GM23338 (cell line): ENCODE measurements at places on chromosomes 4 and X. TPM values are rescaled to one million over a fixed set of nuclear protein-coding genes. Genes with fewer than 3 reads are reported as not detected.

Gene KDR
- total RNA-seq, result 102 and 109 TPM in 2 replicates

Gene UBL4A
- total RNA-seq, result 39.0 and 43.7 TPM in 2 replicates

Gene AWAT1
- total RNA-seq, result not detected in 2 replicates

Gene TCEAL2
- 9.1 and 12.3 TPM in 2 replicates for total RNA-seq

Gene LIMCH1
- 1.5 and 4.4 TPM in 2 replicates for total RNA-seq

Gene CSN1S1
- not detected in 2 replicates for total RNA-seq

Gene MAB21L2
- total RNA-seq, result not detected in 2 replicates

Gene ODAPH
- not detected in 2 replicates for total RNA-seq

Gene INTU
- total RNA-seq, result 16.6 and 17.0 TPM in 2 replicates

Gene CLCN3
- 22.9 and 23.7 TPM in 2 replicates for total RNA-seq

Gene SPINK2
- 0.73 TPM in 1 of 2 replicates, not detected in the other for total RNA-seq

Gene POU3F4
- total RNA-seq, result 0.62 and 1.1 TPM in 2 replicates

DNA sequence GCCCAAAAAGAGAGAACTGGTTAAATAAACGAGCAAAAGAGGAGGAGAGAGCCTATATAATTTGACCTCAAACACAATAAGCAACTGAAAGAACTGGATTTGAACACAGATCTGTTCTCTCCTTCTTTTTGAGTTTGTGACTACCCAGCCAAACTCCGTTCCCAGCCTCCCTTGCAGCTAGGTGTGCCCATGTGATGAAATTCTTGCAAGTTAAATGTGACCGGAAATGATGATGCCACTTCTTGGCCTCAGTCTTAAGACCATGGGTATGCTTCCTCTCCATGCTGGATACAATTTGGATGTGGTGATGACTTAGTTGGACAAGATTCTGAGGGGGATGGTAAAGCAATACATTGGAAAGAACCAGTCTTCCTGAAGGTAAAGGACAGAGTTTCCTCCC lies 204.1 kb downstream of the PTTG2 start:
- DNase-seq, result no peak

DNA sequence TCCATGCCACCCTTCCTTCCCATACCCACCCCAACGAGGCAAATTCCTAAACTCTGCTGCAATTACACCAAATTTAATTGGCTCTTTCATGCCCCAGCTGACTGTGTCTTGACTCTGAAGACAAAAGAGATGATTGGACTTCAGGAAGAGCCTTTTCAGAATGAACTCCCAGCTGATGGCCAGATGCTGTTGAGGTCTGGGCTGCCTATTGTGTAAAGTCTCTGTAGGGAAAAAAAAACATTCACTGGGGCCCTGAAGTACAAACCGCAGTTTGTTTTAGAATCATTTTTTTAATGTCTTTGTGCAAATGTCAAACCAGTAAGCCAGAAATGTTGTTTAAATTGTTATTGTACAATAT lies 174.8 kb downstream of the HHIP start:
- no peak for DNase-seq

GRCh38 chrX:133337250-133337649 lies 78.0 kb downstream of the GPC4 start:
- DNase-seq, result no peak

GRCh38 chr4:43992552-43992951 lies 456.1 kb downstream of the KCTD8 start:
- peak; percentile 50 for DNase-seq

GRCh38 chr4:145044341-145044740 lies 53.7 kb downstream of the ANAPC10 start:
- DNase-seq, result no peak

GRCh38 chr4:100009490-100009889 lies 59.4 kb upstream of the H2AZ1 start:
- DNase-seq, result no peak

GRCh38 chr4:140211693-140212092 lies 57.7 kb upstream of the MAML3 start:
- no peak for DNase-seq

DNA sequence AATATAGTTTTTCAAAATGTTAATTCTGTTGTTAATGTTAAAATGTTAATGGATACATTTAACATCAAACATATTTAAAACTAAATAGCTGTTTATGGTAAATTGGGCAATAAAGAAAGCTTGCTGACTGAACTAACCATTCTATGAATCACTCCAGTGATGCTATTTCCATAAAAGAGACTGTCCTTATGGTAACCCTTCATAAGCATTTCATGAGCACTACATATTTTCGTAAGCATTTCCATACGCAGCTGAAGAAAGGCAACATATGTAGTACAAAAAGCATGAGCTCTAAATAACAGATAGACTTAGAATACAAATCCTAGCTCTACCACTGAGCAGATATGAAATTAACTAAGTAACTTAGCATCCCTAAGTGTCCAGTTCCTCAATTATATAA lies 188.9 kb downstream of the COL25A1 start:
- no peak for DNase-seq

- no peak for DNase-seq
These were observed 1.4 kb upstream of the UGT2B4 start for GRCh38 chr4:69497076-69497475.

DNA sequence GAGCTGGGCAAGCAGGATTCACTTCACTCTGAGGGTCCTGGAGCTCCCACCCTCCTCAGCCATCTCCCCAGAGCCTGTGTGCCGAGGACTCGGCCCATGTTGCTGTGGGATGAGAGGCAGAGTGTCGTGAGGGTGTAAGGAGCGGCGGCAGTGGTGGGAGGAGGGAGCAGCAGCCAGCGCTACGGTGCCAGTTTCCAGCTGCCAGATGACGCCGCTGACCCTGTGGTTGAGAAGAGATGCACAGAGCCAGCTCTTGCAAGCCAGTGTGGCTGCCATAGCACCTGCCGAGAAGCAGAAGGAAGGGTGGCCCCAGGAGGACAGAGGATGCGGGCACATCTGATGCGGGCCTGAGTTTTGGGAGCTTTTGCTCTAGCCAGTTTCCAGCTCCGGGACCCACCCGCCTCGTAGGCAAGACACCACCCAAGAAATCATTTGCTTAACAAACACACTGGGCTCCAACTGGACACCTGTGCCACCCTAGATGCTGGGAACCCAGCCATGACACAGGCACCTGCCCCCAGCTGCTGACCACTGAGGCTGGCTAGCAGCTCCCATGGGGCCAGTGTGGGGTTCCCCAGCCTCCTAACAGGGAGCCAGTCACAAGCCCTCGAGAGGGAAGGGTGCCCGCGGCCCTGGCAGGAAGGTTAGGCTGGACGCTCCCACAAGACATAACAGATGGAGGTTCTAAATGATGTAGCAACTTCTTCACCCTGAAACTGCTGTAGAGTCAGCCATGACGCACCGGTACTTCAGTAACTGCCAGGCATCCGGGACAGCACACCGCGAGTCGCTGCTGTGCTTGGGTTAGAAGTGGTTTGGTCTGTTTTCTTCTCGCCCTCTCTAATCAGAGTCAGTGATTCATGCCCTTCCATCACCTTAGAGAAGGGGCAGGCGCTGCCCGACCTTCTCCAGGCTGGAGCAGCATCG lies 8.9 kb downstream of the MSANTD1 start:
- no peak for DNase-seq

DNA sequence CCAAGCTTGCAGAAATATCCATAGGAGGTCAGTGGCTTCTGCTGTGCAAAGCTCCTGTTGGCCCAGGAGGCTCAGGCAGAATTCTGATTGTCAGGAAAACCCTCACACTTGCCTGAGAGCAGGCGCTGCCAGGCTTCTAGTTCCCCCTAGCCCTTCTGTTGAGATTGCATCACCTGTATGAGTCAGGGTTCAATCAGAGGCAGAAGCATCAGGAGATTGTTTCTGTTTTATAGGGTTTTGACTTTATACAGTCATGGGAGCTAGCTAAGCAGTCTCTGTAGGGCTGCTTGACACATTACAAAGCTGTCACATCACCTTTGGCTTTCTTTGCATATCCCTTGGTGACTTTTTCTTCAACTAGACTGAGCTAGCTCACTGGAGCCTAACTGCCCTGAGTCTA lies 27.8 kb downstream of the DIPK2B start:
- peak; percentile 2 for DNase-seq

DNA sequence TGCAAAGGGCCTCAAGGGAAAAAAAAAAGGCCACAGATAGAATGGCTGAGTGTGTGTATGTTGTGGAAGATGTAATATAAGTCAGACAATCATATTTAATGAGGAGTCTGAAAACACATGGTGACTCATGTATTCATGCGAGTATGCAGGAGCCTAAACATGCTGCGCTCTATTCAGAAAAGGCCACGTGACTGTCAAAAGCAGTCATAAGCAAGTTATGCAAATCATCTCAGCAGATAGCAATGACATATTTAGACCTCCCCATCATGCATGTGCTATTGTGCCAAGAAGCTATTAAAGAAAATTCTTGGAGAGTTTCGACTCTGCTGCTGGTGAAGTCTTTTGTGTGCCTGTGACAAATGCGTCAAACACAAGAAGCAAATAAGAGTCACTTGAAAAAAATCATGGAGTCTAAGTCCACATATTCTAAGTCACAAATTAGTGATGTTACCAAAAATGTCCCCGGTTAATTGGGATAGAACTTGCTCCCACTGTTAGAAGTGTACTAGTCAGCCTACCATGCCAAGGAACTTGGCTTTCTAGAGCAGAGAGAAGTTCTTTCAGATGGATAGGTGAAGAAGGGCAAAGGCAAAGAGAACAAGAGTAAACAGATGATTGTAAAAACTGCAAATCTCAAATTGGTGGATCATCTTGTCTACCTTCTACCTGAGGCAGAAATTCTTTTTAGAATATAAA lies 5.0 kb downstream of the LNX1 start:
- no peak for DNase-seq

DNA sequence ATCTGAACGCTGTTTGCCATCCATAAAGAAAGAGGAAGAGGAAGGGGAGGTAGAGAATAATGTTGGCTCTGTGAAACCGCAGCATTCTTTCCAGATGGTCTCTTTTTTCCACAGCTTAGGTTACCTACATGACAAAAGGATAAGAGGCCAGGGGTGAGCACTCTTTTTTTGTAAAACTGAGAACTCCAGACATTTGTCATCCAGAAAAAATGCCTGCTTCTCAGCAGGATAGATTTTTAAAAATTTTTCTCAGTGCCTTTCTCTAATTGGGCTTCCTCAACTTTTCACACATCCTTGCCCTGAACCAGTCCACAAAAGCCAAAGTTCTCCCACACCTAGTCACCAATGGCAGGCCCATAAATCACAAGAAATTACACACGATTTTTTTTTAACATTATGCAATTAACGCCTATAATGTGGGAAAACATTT lies 158.1 kb upstream of the TENM3 start:
- DNase-seq, result peak; percentile 78

DNA sequence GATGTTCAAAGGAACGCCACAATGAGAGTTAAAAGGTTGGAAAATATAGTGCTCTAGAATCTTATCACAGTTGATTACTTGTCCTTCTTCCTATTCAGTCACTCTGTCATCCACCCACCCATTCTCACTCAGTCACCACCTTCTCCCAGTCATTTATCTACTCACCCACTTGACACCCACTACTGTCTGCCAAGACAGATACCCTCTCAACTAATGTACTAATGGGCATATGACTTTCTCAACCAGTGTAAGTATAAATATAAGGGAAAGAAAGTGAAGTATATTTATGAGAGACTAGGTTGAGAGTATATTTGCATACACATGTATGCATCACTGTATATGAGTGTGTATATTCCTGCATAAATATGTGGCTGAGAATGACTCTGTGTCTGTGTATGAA lies 20.0 kb downstream of the MID2 start:
- DNase-seq, result no peak

DNA sequence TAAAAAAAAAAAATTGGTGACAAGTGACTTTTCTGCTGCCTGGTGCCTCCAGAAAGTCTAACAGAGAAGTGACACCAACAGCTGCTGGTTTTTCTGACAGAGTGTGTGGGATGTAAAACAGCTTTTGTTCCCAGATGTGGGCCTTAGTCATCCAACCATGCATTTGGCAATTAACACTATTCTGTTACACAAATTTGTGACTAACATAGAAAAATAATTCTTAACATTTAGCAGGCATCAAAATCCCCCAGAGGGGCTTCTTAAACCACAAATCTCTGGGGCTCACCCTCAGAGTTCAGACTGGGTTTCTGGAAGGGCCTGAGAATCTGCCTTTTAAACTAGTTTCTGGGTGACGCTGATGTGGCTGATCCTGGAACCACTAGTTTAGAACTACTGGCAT lies 100.5 kb upstream of the PCDH7 start:
- no peak for DNase-seq

DNA sequence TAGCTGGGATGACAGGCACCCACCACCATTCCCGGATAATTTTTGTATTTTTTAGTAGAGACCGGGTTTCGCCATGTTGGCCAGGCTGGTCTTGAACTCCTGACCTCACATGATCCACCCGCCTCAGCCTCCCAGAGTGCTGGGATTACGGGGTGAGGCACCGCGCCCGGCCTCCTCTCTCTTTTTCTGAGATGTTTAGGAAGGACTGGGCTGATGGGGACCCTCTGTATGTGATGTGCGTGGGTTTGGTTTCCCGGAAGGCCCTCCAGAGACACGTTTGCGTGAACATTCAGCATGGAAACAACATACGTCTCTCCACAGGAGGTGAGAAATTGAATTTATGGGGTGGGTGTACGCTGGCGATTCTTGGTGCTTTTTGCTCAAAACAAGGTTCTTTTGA lies 18.6 kb downstream of the SHOX start:
- DNase-seq, result no peak

DNA sequence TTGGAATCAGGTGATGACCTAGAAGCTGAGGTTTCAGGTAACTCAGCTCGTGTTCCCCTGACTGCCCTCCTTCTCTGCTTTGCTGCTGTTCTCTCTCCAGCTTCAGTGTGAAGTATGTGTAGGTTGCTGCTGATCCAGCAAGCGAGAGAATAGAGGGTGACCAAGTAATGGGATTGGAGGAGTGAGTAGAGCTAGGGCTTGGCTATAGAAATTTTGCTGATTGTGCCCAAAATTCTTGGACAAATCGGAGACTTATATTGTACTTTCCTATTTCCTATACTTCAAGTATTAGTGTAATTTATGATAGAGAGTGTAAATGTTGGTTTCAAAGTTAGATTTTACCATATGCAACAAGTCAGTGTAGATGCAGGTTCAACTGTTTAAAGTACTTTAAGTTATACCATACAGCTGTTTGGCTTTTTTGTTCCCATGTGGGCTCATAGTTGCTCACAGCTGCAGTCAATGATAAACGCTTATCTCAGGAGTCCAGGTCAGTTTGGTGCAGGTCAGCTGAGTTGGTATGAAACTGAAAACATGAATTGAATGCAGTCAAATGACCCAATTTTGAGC lies 48.0 kb downstream of the RAPGEF2 start:
- peak; percentile 43 for DNase-seq

DNA sequence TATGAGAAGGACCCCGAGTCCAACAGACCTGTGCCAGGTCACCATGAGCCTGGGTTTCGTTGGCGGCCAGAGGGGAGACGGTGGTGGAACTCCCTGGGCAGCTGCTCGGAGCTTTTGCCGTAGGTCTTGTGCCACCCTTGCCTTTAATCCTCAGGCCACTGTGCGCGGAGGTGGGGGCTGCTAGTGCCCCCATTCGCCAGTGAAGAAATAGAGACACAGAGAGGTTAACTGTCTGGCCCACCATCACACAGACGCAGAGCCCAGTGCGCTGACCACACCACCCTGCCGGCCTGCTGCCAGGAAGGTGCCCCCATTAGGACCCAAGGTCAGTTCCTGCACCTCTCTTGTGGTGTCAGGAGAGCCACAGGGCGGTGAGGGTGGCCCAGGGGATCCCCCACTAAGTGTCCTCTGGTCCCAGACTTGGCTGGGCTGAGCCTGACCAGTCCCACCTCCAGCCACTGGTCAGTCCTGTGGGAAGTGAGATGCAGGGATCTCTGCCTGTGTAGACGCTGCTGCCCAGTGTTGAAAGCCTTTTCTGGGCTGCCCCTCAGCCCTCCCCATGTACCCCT lies 28.3 kb upstream of the HTRA3 start:
- no peak for DNase-seq
